A549 treated with dexamethasone at 1 μM for 4 hours (cell line): ENCODE measurements at places on chromosomes 12 and 14. TPM values are rescaled to one million over a fixed set of nuclear protein-coding genes. Genes with fewer than 3 reads are reported as not detected.

The CLEC1A gene
- not detected in 5 replicates for total RNA-seq

The SLC11A2 gene
- 16.2 to 22.8 TPM (median 20.2 TPM) in 5 replicates for total RNA-seq

The KLHDC1 gene
- 0.23 to 0.48 TPM (median 0.41 TPM) in 5 replicates for total RNA-seq

The OR4M1 gene
- total RNA-seq: not detected in 5 replicates

The SERPINA10 gene
- total RNA-seq: 0.04 TPM in 1 of 5 replicates, not detected in the others

The ASIC1 gene
- 4.2 to 6.0 TPM (median 5.9 TPM) in 5 replicates for total RNA-seq

The NTN4 gene
- total RNA-seq: 33.7 to 48.0 TPM (median 43.4 TPM) in 5 replicates

The PELI2 gene
- 0.77 to 1.6 TPM (median 1.1 TPM) in 5 replicates for total RNA-seq

The IL23A gene
- total RNA-seq: 0.17 to 0.49 TPM (median 0.32 TPM) in 4 of 5 replicates, not detected in the other

The TAS2R30 gene
- total RNA-seq: not detected in 5 replicates

The ANAPC5 gene
- 75.1 to 86.5 TPM (median 85.5 TPM) in 5 replicates for total RNA-seq

The KCNH3 gene
- total RNA-seq: 1.2 to 2.2 TPM (median 2.1 TPM) in 5 replicates

The TMEM179 gene
- total RNA-seq: 0.07 to 0.33 TPM (median 0.24 TPM) in 5 replicates

The FBXO21 gene
- 25.6 to 42.7 TPM (median 39.1 TPM) in 5 replicates for total RNA-seq

The CMKLR1 gene
- total RNA-seq: 0.02 to 0.11 TPM (median 0.05 TPM) in 3 of 5 replicates, not detected in the others

The C1QL4 gene
- total RNA-seq: 5.1 to 7.5 TPM (median 6.3 TPM) in 5 replicates

The PPFIA2 gene
- total RNA-seq: not detected in 5 replicates

The IRAK3 gene
- total RNA-seq: 1.3 to 1.9 TPM (median 1.5 TPM) in 5 replicates

The CLMN gene
- total RNA-seq: 4.7 to 9.3 TPM (median 7.0 TPM) in 5 replicates

The SPIC gene
- total RNA-seq: not detected in 5 replicates

The CLEC9A gene
- total RNA-seq: not detected in 5 replicates

The SRRM4 gene
- total RNA-seq: not detected in 5 replicates

The TAS2R13 gene
- total RNA-seq: not detected in 5 replicates

The KLRK1 gene
- 0.13 TPM in 1 of 5 replicates, not detected in the others for total RNA-seq

The GUCY2C gene
- total RNA-seq: 0.03 TPM in 1 of 5 replicates, not detected in the others

The CIDEB gene
- total RNA-seq: 0.12 to 0.32 TPM (median 0.14 TPM) in 4 of 5 replicates, not detected in the other

The NFATC4 gene
- 0.09 to 0.28 TPM (median 0.15 TPM) in 5 replicates for total RNA-seq

The SLCO1B3 gene
- 9.6 to 15.0 TPM (median 11.3 TPM) in 5 replicates for total RNA-seq

The PRICKLE1 gene
- total RNA-seq: 0.61 to 0.88 TPM (median 0.76 TPM) in 5 replicates

The LYZ gene
- 0.06 to 0.45 TPM (median 0.07 TPM) in 3 of 5 replicates, not detected in the others for total RNA-seq

The GLTP gene
- total RNA-seq: 20.3 to 23.0 TPM (median 21.6 TPM) in 5 replicates

The JAG2 gene
- total RNA-seq: 13.3 to 26.5 TPM (median 24.7 TPM) in 5 replicates

The GDF11 gene
- total RNA-seq: 2.3 to 4.4 TPM (median 3.9 TPM) in 5 replicates

The FMNL3 gene
- 1.3 to 2.5 TPM (median 2.0 TPM) in 5 replicates for total RNA-seq

The CLEC1B gene
- not detected in 5 replicates for total RNA-seq

The RNASE7 gene
- not detected in 5 replicates for total RNA-seq

The GLT8D2 gene
- 0.16 to 0.29 TPM (median 0.28 TPM) in 5 replicates for total RNA-seq

The FOXM1 gene
- 80.9 to 104 TPM (median 102 TPM) in 5 replicates for total RNA-seq

The NYNRIN gene
- 0.30 to 0.58 TPM (median 0.49 TPM) in 5 replicates for total RNA-seq

The KRT83 gene
- total RNA-seq: 2.4 to 3.0 TPM (median 2.8 TPM) in 5 replicates

The CSRP2 gene
- 18.8 to 25.5 TPM (median 21.7 TPM) in 5 replicates for total RNA-seq

The ACACB gene
- 11.0 to 18.0 TPM (median 15.5 TPM) in 5 replicates for total RNA-seq

The CD163L1 gene
- 0.23 to 0.61 TPM (median 0.36 TPM) in 5 replicates for total RNA-seq

The GRIN2B gene
- total RNA-seq: 2.7 to 5.3 TPM (median 4.6 TPM) in 5 replicates

The SLC4A8 gene
- 1.3 to 2.7 TPM (median 2.3 TPM) in 5 replicates for total RNA-seq

The DTX3 gene
- total RNA-seq: 13.3 to 18.8 TPM (median 15.9 TPM) in 5 replicates

The GIT2 gene
- 15.8 to 24.2 TPM (median 22.3 TPM) in 5 replicates for total RNA-seq

The RAD9B gene
- total RNA-seq: 0.19 to 0.30 TPM (median 0.23 TPM) in 5 replicates

The STYK1 gene
- 0.11 to 0.51 TPM (median 0.20 TPM) in 5 replicates for total RNA-seq

The LALBA gene
- not detected in 5 replicates for total RNA-seq

The HSPA2 gene
- 30.7 to 39.9 TPM (median 35.5 TPM) in 5 replicates for total RNA-seq

The SRGAP1 gene
- 9.5 to 16.7 TPM (median 13.0 TPM) in 5 replicates for total RNA-seq

The NFE2 gene
- total RNA-seq: 0.07 TPM in 1 of 5 replicates, not detected in the others

The C12orf54 gene
- total RNA-seq: not detected in 5 replicates
